CD4-positive, alpha-beta T cell (primary cell): ENCODE measurements at places on chromosomes 6 and 20.

DNA sequence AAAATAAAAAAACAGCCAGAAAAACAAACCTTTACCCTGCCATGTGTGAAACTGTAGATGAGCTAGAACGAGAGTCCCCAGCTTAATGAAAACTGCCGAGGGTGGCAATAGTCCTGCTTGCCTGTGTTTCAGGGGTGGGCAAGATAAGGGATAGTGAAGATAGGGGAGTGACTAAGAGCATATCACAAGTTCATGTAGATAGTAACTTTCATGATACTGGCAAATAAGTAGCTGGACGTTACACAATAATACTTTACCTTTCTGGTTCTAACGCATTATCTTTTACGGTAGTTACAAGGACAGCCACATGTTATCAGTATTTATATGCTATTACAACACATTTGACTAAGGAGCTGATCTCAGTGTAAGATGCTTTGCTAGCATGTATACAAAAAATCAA, 9.3 kb upstream of the FBXO9 start:
- peaks cover 16% of the 10 kb centered on the region for H3K4me1 ChIP-seq
- H3K27ac ChIP-seq, result no peak overlapping the region
- no peaks in the 10 kb centered on the region for H3K27me3 ChIP-seq
- H3K36me3 ChIP-seq, result peaks cover 13% of the 10 kb centered on the region
- no peak for DNase-seq

- H3K4me3 ChIP-seq, result no peak overlapping the region
- H3K27ac ChIP-seq, result no peak overlapping the region
- DNase-seq, result no peak
- peaks cover 12% of the 10 kb centered on the region for H3K27me3 ChIP-seq
- H3K4me1 ChIP-seq, result no peaks in the 10 kb centered on the region
Measured at GRCh38 chr20:1242530-1242929, 16.7 kb downstream of the RAD21L1 start.

- H3K4me1 ChIP-seq, result no peaks in the 10 kb centered on the region
- H3K36me3 ChIP-seq, result no peaks in the 10 kb centered on the region
- no peak overlapping the region for H3K4me3 ChIP-seq
- no peaks in the 10 kb centered on the region for H3K27me3 ChIP-seq
- no peak overlapping the region for H3K27ac ChIP-seq
Measured at GRCh38 chr6:119511024-119511423, 161.5 kb upstream of the MAN1A1 start.

- no peak overlapping the region for H3K4me3 ChIP-seq
- no peak for DNase-seq
- peaks cover 34% of the 10 kb centered on the region for H3K4me1 ChIP-seq
Measured at GRCh38 chr20:2657241-2657640, 4.8 kb downstream of the NOP56 start.

- no peak overlapping the region for H3K4me3 ChIP-seq
- no peaks in the 10 kb centered on the region for H3K27me3 ChIP-seq
- peak overlapping the region; percentile 36 for H3K27ac ChIP-seq
- DNase-seq, result peak; percentile 42
Measured at GRCh38 chr20:36465109-36466080, 75.9 kb upstream of the MYL9 start.
